ENCODE measurements at places on chromosomes 7 and 10.

DNA sequence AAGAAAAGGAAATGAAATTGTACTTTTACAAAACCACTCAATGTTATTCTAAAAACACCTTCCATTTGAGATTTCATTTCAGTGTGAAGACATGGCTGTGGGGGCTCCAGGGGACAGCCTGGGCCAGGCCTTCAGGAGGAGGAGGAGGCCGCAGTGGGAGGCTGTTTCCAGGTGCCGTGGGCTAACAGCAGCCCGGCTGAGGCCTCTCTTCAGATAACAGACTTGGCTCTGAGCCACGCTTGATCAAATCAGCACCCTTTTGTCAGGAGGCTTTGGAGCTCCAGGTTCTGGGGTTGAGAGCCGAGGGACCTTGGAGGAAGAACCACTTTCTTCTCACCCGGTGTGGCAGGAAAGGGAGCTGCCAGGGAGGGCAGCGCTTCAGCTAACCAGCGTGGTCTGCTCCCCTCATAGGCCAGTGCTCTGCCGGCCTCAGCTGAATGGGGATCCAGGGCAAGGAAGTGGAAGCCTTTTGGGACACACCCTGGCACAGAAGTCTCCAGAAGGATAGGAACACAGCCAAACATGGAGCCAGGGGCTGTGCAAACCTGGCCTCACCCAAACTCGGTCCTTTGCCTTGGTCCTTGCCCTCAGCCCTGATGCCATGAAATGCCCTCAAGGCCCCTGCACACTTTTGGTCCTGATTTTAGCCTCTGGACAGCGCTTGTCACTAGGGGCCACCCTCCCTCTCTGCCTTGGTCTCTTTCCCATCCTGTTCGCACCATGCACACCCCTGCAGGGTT lies 23.5 kb upstream of the CHST15 start:
- DNase-seq = no peak

- DNase-seq = no peak
These were observed 12.1 kb downstream of the HKDC1 start for GRCh38 chr10:69232252-69232651.

GRCh38 chr10:93356516-93356915 lies 125.6 kb downstream of the MYOF start:
- no peak for DNase-seq

- no peak for DNase-seq
These were observed 109.6 kb downstream of the NKX6-2 start for GRCh38 chr10:132676193-132676891.

GRCh38 chr7:48139459-48139858 lies 31.8 kb upstream of the ABCA13 start:
- no peak for DNase-seq
